ENCODE measurements at places on chromosomes 2 and 18.

DNA sequence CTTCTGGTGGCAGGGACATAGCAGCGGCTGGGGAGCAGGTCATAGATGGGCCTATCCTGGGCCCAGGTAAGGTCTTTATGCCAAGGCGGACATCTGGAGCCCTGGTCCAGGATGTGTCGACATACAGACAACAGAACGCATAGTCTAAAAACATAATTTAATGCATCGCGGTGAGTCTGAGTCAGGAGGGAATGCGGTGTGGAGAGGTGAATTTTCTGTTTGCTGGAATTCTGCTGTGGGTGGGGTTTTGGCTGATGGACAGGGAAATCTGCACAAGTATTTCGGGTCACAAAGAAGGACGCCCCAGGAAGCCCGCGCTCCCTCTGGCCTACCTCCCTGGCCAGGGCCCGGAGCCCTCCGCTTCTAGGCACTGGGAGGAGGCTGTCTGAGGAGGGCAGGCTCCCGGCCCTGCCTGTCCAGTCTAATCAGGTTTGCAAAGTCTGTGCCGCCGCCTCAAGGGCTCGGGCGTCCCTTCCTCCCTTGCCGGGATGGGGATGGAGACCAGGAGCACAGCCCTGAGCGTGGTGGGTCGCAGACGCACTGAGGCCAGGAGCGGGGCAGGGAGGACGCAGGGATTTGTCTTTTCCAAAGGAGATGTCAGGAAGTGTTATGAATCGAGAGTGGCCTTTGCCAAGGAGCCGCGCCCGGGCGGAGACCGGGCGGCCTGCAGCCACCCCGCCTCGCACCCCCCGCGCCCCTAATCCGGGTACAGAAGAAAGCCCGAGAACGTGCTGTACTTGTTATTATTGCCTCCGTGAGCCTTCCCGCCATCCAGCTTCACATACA, 2.3 kb downstream of the C1QL2 start:
- no peak for DNase-seq

- DNase-seq, result no peak
Observed at GRCh38 chr18:9539283-9539682, 64.0 kb downstream of the RALBP1 start.

GRCh38 chr2:100544911-100545596, 17.7 kb upstream of the PDCL3 start:
- DNase-seq, result no peak

- DNase-seq, result no peak
Observed at GRCh38 chr2:231965102-231965501, 3.6 kb downstream of the DIS3L2 start.

- DNase-seq, result no peak
Observed at GRCh38 chr2:217790195-217790594, 212.6 kb downstream of the TNS1 start.

DNA sequence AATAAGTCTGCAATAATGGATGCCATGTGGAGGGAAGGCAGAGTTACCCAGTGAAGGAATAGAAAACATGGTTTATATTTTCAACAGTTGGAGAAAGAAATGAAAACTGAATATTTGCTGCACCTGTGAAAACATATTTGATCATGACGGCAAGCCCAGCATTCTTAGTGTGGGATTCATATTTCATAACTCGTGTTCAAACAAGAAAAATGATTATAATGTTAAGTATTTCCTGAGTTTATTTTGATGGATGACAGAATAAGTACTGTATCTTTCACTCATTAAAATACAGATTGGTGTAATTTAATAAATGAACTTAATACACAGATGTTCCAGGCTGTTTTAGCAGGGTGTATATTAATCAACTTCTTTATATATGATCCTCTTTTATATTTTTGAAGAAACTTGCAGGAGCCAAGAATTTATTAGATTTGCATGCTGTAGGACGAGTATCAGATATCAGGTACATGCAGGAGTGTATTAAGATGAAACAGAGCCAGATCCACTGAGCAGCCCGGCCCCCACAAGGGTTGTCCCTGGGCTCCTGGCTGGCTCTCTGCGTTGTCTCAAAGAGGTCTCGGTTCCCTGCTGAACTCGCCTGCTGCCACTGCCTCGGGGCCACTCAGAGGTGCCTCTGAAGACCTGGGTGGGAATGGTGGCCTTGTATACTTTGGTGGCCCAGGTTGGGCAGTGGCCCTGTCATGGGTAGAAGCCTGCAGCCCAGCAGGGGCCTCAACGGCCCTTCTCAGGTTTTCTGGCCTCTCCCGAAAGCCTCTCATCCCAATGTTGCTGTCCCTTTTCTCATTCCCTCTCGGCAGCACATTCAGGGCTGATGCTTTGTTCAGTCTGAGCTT, 95.0 kb upstream of the LDAH start:
- DNase-seq, result no peak

DNA sequence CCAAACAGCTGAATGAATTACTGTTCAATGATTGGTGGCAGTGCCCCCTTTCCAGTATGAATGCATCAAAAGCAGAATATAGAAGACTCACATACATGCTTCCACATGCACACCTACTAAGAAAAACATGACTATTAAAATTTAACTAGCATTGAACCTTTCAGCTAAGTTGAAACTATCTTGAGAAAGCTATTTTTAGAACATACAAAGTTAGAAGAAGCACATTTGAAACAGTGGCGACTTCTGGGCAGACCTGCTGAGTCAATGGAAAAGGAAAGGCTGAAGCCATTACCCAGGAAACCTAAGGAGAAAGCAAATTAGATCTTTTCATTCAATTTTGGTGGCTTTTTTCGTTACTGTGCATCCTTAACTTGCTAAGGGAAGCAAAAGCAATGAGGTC, 55.9 kb downstream of the PLA2R1 start:
- no peak for DNase-seq

DNA sequence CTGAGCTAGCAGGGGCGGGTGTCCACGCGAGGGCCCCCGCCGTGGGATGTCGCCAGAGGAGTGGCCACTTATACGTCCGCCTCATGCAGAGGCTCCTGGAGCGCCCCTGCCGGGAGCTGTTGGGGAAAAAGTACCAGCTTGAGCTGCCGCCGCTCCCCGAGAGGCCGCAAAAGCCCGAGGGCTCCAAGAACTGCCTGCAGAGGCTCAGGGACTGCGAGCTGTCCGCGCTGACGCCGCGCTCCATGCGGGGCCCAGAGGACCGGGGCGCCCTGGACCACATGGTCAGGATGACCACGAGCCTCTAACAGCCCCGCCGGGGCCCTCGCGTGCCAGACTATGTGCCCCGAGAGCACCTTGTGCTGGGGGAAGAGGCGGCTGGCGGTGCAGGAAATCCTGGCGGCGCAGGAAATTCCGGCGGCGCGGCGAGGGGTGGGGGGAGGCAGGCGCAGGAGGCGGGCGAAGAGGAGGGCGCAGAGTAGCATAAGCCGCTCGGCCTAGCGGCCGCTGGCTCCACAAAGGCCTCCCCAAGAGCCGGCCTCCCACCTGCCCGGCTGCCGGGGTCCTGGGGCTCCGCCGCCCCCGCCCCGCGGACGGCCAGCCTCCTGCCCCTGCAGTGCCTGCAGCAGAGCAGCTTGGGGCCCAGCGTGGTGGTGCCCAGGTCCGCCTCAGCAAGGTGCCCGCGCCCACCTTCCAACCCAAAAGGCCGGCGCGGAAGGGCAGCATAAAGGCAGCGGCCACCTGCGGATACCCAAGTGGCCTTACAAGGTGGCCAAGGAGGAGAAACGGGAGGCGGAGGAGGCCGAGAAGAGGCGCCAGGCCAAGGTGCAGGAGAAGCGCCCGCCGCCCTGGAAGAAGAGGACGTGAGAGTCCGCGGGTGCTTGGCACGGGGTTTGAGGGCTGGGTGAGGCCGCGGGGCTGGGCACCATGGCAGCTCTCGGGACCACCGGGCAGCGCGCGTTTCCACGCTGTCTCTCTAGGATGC, 42.1 kb upstream of the TRIM43B start:
- DNase-seq, result no peak

DNA sequence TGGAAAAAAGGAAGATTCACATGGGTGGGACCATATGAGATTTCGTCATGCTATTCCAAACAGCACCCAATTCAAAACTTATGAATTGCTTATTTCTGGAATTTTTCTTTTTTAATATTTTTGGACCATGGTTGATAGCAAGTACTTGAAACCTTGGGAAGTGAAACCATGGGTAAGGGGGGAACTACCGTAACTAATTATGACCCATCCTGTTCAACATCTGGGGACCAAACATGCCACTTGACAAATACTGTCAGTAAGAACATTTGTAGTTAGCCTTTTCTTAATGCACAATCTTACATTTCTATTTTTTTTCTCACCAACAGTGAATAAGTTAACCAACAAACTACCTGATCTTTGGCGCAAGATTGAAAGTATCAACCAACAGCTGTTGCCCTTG, 105.7 kb upstream of the TTC39C start:
- no peak for DNase-seq

GRCh38 chr18:14922965-14923565, 175.1 kb downstream of the ANKRD30B start:
- no peak for DNase-seq

GRCh38 chr2:232846055-232846454, 24.0 kb upstream of the SNORC start:
- no peak for DNase-seq

- DNase-seq, result no peak
Observed at GRCh38 chr18:4130734-4131719, 324.1 kb downstream of the DLGAP1 start.

- DNase-seq, result no peak
Observed at GRCh38 chr2:233140978-233141377, 80.8 kb downstream of the INPP5D start.

GRCh38 chr2:42951263-42951938, 159.0 kb upstream of the HAAO start:
- no peak for DNase-seq

DNA sequence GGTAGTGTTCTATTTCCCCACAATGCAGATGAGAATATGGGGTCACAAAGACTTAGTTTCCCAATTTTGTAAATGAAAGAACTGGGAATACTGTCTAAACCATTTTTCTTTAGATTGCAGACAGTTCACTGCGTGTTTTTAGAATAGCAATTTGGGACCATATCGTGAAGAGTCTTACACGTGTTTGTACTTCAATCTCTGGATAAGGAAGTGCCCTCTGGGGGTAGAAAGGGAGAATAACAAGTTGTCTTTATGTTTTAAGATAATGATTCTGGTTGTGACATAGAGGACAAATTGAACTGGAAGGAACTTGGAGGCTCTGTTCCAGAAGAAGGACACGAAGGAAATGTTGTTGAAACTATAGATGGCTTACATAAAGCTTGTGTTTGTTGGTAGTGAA, 457.7 kb downstream of the CBLN2 start:
- DNase-seq, result no peak

DNA sequence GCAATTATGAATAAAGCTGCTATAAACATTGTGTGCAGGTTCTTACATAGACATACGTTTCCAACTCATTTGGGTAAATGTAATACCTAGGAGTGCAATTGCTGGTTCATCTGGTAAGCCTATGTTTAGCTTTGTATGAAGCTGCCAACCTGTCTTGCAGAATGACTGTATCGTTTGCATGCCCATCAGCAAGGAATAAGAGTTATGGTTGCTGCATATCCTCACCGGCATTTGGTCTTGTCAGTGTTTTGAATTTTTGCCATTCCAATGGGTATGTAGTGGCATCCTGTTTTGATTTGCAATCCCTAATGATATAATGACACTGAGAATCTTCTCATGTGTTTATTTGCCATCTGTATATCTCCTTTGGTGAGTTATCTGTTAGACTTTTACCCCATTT, 20.7 kb downstream of the CCDC150 start:
- no peak for DNase-seq

DNA sequence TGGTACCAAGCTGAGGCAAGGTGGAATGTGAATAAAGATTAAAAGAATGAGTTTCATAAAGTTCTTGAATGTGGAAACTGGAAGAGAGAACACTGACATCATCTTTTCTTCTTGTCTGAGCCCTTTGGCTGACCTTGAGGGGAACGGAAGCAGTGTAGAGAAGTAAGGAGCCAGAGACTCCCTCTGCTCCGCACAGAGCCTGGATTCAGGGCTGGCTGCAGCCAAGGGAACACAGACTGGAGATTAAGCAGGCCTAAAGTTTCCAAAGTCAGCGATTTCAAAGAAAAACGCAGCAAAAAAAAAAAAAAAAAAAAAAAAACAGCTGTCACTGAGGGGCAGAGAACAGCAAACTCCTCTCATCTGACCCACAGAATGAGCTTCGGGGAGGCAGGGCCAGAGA, 19.3 kb upstream of the ALK start:
- DNase-seq, result no peak

- no peak for DNase-seq
Observed at GRCh38 chr18:35500113-35500512, 2.4 kb upstream of the INO80C start.

DNA sequence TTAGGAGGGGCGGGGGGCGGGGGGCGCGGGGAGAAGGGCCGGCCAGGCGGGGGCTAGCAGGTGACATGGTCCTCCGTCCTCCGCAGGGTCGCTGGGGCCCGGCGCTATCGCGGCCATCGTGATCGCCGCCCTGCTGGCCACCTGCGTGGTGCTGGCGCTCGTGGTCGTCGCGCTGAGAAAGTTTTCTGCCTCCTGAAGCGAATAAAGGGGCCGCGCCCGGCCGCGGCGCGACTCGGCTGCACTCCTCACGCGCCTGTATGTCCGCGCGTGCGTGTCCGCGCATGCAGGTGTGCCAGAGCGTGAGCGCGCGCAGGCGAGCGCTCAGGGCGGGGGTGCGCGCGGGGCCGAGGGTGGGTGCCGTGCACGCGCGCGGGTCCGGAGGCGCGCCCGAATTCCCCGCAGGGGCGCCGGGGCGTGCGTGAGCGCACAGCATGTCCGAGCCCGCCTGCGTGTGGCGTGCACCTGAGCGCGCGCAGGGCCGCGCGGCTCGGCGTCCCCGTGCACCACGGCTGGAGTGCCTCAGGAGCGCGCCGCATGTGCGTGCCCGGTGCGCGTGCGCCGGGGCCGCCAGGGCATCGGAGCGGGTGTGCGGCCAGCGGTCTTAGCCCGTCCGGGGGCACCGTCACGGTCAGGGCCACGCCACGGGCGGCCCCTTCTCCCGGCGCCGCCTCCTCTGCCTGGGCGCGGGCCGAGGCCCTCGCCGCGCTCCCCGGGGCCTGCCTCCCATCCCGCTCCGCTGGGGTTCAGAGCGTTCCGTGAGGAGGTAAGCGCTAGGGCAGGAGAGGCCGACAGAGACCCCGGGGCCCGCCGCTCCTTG, 6.3 kb downstream of the SNORC start:
- no peak for DNase-seq

- no peak for DNase-seq
Observed at GRCh38 chr2:46002947-46003346, 294.3 kb upstream of the EPAS1 start.

DNA sequence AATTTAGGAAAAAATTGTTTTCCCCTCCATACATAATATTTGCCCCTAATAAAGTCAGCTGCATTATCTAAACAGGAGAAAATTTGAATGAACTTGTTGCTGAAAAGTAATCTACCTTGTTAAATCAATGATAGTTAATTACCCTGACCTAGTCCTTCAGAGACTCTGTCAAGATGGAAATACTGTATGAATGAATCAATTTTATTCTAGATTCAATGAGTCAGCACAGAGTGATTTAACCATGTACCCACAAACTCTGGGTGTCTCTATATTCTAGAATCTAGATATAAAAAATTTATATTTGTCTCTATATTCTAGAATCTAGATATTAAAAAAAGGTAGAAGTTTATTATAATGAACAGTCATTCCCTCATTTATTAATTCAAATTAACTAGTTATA, 36.2 kb downstream of the NDUFAF7 start:
- DNase-seq, result no peak

GRCh38 chr2:62199392-62200125, 3.6 kb downstream of the B3GNT2 start:
- no peak for DNase-seq

Data from stimulated activated CD4-positive, alpha-beta T cell treated with anti-CD3 and anti-CD28 coated beads, TNF-alpha, amount 100 ng/mL, for 24 hours (primary cell).